ENCODE measurements at places on chromosomes 2 and 18.
A peak's percentile ranks its signal among the peaks of the same experiment; 100 is the strongest.

DNA sequence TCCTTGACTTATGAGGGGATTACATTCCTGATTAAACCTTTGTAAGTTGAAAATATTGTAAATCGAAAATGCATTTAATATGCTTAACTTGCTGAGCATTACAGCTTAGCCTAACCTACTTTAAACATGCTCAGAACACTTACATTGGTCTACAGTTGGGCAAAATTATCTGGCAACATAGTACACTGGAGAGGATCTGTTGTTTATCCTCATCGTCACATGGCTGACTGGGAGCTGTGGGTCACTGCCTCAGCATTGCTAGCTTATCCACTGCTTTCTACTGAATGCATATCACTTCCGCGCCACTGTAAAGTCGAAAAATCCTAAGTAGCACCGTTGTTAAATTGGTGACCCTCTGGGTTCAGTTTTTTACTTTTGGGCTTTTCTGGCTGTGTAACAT, 13.7 kb downstream of the PMS1 start:
- no peak for DNase-seq

- DNase-seq, result no peak
Measured at GRCh38 chr18:62329691-62330454, 4.8 kb downstream of the TNFRSF11A start.

DNA sequence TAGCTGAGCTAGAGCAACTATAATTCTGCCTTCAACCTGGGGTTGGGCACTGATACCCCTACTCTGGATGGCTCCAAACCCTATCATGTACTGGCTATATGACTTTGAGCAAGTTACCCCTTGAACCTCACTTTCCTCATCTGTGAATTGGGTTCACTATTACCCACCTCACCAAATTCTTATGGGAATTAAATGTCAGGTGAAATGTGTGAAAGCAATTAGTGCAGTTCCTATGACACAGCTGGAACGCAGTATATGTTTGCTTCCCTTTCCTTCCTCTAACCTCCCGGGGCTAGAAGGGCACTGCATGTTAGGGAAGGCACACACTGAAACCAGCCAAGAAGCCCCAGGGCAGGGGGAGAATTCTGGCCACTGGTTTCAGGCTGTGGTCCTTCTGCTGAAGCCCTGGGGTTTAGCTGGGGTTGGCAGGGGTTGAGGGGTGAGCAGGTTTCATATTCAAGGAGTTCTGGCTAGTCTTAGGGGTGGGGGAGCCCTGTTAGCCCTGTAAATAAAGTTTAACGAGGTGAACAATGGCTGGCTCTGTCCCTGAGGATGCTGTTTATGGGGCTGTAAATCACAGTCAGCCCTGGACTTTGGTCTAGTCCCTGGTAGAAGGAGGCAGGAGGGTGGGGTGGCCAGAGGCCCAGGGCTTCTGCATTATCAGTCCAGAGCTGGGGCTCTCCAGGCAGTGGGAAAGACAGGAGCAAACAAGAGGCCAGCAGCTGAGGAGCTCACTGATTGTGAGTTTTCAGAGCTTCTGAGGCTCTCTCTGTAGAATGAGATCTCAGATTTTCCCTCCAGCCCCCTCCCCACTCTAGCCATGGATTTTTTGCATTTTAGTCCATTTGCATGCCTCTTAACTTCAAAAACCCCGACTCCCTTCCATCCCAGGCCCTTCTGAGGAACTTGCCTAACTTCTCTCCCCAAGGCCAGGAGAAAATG, 8.0 kb downstream of the PKDCC start:
- no peak for DNase-seq

GRCh38 chr18:57981308-57982028, 62.6 kb upstream of the NEDD4L start:
- DNase-seq, result no peak

DNA sequence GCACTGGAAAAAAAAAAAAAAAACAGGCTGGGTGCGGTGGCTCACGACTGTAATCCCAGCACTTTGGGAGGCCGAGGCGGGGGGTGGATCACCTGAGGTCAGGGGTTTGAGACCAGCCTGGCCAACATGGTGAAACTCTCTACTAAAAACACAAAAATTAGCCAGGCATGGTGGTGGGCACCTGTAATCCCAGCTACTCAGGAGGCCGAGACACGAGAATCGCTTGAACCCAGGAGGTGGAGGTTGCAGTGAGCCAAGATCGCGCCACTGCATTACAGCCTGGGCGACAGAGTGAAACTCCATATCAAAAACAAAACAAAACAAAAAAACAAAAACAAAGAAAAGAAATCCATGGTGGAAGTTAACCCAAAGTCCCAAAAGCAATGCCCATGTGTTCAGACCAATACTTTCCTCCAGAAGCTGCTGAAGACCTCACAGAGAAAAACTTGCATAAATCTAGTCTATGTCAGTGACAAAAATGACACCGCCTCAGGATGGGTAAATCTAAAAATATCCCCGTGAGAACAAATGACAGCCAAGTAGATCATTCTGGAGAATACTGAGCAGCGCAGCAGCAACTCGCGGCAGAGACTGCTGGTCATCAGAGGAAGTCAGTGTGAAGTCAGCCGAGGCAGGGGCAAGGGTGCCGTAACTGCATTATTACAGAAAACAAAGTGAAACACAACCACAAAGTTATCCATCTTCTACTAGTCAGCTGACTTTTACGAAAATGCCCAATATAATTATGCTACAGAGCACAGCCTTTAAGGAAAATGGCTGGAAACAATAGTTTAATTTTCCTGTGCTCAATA, 41.0 kb downstream of the LPIN2 start:
- no peak for DNase-seq

- no peak for DNase-seq
Measured at GRCh38 chr2:46555646-46556234, 76.4 kb downstream of the TMEM247 start.

GRCh38 chr18:58501066-58501896, 127.6 kb downstream of the ALPK2 start:
- peak; percentile 59 for DNase-seq

GRCh38 chr2:120303177-120303576, 42.8 kb upstream of the INHBB start:
- no peak for DNase-seq

DNA sequence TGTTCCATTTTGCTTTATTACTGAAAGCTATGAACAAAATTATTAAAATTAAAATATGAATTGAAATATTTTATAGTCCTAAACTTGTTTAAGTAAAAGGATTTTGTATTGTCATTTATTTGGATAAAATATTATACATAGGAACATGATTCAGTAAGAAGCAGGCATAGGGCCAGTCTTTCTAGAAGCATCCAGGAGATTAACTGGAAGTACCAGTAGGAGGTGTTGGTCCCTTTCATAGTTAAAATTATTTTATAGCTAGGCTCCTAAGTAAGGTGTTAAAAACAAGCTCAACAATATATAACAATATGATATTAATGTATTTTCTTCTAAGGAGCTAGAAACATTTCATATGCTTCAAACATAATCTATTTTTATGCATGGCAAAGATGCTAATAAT, 43.7 kb downstream of the FIGN start:
- DNase-seq, result no peak

GRCh38 chr2:157866202-157866601, 9.9 kb downstream of the ACVR1 start:
- DNase-seq, result no peak

DNA sequence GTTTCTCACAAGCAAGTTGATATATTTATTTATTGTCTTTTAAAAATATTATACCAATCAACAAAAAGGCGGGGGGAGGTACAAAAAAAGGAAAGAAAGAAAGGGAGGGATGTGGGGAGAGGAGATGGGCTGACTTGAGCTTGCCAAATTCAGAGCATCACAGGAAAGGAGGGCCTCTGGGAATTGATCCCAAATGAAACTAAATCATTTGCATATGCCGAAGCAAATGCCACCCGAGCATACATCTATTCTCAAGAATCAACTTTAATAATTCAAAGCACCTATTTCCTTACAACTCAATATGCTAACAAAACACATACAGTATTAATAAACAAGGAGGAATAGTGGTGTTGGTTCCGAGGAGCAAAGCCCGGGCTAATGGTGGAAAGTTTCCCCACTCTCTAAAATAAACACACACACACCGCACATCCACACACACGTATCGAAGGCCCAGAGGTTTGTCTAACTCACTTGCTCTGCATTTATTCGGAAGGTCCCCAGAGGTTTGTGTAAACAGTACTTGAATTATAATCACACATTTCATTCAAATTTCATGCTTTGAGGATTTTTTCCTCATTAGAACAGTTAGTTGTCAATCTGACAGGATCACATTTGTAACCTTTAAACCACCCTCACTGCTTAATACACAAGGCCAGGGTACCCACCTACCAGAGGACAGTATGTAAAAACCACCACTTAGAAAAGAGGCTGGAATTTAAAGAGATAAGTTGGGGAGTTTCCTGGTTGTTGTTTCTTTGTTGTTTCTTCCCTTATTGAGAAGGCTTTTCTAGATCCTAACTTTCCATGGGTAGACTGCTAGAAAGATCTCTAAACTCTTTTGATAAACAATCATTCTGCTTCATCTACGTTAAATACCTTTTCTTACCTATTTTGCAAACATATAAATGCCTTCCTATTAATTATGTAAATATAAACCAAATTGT, 264.7 kb downstream of the TCF4 start:
- no peak for DNase-seq

DNA sequence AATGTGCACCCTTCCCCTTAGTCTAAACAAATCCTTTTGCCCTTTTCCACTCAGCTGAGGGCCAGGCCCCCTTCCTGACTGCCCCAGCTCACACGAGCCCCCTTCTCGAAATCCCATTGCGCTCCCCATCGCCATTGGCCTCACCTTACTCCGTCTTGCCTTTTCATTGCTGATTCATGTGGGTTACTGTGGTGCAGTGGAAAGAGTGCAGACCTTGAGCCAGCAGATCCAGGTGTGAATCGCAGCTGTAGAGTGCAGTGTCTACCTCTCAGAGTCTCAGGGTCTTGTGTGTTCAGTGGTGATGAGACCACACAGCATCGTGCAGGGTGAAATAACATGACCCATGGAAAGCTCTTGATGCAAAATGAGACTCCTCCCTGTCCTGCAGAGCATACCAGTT, 132.4 kb upstream of the APCDD1 start:
- DNase-seq, result no peak

GRCh38 chr2:240340361-240340761, 95.1 kb upstream of the GPC1 start:
- no peak for DNase-seq

- no peak for DNase-seq
Measured at GRCh38 chr2:197614532-197614931, 60.9 kb downstream of the RFTN2 start.

GRCh38 chr2:44136252-44136651, 32.4 kb upstream of the PPM1B start:
- no peak for DNase-seq

- DNase-seq, result no peak
Measured at GRCh38 chr2:148538375-148538774, 106.2 kb upstream of the EPC2 start.

DNA sequence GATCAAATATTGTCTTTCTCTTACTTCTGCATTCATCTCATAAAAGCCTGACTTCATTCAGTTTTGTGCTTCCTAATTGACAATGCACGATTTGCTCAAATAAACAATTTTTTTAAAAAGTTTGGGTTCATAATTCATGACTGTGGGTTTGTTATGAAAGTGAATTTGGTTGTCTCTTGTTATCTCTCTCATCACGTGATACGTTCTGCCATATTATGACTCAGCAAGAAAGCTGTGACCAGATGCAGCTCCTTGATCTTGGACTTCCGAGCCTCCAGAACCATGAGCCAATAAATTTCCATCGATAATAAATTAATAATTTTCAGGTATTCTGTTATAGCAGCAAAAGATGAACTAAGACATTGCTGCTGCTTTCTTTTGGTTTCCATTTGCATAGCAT, 156.5 kb upstream of the LRATD1 start:
- DNase-seq, result no peak

DNA sequence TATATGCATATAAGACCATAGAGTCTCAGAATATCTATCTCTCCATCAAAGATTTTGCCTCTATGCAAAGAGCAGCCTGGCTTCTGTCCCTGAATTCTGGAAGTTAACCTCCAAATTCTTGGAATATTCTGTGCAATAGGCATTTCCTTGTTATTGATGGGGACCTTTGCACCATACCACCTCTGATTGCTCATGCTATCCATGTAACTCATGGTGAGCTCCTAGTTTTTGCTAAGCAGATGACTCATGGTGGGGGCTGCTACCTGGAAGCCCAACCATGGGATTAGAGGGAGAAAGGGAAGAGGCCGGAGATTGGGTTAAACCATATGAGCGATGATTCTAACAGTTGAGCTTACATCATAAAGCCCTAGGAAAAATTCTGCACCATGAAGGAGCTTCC, 310.2 kb upstream of the FIGN start:
- DNase-seq, result no peak

- DNase-seq, result no peak
Measured at GRCh38 chr2:168611896-168612650, 156.0 kb downstream of the CERS6 start.

- DNase-seq, result no peak
Measured at GRCh38 chr18:56152551-56153310, 485.7 kb downstream of the TXNL1 start.

- DNase-seq, result no peak
Measured at GRCh38 chr2:205699515-205700289, 17.4 kb downstream of the NRP2 start.

DNA sequence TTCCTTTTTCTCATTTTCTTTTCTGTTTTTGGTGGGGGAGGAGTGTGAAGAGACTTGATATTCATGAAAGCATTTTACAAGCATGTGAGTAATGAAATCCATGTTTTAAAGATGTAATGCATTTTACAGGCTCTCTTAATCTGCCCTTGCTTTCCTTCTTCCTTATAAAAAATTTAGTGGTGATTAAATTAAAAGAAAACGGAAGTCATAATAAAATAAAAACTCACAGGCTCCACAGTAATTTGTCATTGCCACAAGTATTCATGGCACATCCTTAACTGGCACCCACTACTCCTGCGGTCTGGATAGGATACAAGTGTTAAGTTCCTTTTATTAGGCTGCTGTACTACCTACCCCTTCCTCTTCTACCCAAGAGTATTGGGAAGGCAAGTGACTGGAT, 241.2 kb downstream of the SLC4A3 start:
- DNase-seq, result no peak

DNA sequence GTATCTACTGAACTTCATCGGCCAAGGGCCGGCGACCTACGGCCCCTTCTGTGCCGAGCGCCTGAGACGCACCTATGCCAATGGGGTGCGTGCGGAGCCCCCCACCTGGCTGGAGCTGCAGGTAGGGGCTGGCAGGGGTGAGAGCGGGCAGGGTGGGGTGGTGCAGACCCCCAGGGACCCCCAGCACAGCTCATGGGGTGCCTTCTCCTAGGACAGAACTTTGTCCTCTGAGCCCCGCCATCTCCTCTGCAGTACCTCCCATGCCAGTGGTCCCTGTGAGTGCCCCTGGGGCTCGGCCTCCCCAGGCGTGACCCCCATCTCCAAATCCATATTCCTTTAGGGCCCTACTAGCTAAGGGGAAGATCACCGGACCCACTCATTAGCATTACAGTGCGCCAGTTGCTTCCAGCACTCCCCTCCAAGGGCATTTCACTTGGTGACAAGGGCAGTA, 23.9 kb upstream of the GPR17 start:
- DNase-seq, result peak; percentile 31

DNA sequence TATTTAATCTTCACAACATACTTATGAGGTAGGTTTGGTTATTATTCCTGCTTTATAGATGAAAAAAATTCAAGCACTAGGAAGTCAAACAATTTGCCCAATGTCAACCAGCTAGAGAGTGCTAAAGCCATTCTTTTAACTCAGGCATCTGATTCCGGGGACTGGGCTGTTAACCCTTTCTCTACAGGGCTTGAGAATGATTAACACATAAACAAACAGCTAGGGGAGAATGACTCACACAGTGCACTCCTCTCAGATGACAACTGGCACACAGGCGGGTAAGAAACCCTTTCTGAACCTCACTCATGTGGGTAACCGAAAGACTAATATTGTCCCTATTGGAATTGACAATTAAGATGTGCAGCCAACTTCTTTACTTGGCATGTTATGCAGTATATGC, 86.3 kb upstream of the FSHR start:
- DNase-seq, result no peak

All from right forelimb (tissue), 1 donor.